Right ventricle myocardium inferior (tissue), 1 donor: ENCODE measurements at places on chromosomes 3 and 15. TPM values are rescaled to one million over a fixed set of nuclear protein-coding genes. Genes with fewer than 3 reads are reported as not detected.

DNA sequence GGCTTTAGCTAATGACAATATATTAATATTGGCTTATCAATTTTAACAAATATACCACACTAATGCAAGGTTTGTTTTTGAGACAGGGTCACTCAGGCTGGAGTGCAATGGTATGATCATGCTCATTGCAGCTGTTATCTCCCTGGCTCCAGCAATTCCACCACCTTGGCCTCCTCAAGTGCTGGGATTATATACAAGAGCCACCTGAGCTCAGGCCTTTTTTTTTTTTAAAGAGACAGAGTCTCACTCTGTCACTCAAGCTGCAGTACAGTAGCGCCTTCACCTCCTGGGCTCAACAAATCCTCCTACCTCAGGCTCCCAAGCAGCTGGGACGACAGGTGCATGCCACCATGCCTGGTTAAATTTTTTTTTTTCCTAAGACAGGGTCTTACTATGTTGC, 11.7 kb downstream of the DLG1 start:
- no peak for DNase-seq

DNA sequence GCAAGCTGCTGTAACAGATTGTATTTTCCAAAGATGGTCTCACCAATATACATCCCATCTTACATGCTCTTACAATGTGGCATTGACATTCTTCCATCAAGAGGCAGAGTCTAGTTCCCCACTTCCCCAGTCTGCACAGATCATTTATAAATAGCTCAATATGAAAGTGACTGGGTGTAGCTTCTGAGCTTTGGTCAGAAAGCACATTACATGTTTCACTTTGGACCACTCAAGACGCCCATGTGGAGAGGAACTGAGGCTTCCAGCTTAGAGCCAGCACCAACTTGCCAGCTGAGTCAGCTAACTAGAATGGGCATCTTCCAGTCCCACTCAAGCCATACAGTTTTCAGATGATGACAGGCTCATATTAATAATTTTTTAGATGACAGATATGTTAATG, 45.5 kb downstream of the GREM1 start:
- no peak for DNase-seq

DNA sequence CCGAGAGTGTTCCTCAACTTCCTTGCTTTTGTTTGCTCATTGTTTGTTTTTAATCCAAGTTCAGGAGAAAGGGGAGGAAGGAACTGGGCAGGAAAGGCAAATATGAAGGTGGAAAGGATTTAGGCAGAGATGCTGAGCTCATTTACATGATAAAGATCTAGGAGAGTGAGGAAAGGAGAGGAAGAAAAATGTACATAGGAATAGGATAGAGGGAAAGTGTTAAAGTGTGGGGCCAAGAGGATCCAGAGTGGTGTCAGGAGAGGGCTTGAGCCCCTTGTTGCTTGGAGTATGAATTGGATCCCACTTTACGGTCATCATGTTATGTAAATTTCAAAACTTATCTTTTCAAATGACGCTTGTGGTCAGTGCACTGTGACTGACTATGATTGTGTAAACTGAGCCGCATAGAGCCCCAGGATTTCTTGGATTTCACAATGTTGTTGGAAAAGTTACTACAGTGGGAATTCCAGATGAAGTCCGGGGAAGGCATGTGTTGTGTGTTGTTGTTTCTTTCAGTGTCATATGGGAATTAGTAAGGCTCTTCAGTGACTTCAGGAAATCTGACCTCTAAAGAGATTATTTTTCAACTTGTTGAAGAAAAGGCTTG, 15.0 kb upstream of the PLD1 start:
- DNase-seq: no peak

- no peak for DNase-seq
Observed at GRCh38 chr3:187064210-187065115, 74.8 kb downstream of the RPL39L start.

DNA sequence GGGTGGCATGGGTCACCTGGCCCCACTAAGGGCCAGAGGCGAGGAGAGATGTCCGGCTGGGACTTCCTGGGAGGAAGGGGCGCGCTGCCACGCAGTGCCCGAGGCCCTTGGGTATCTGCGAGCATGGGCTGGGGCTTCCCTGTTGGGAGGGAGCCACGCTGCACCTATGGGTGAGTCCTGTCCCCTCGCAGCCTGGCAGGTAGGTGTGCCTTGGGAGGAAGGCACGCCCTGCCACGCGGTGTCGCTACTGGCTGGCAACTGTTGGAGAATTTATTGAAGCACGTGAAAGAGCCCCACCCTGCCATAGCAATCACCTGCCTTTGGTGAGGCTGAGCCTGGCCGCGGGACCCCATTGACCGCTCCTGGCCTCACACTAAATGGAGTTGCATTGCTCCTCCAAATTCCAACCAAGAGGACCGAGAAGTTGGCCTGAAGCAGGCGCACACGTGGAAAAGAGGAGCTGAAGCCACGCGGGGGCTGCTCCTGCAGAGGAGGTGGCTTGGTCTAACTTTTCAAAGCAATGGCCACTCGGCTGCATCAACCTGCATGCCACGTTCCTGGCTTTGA, 134.2 kb downstream of the TJP1 start:
- DNase-seq: no peak

GCNT3 gene
- total RNA-seq: not detected

GRCh38 chr3:168053115-168053514, 42.6 kb downstream of the GOLIM4 start:
- DNase-seq: no peak

- no peak for DNase-seq
Observed at GRCh38 chr3:78414261-78414660, 1353.5 kb downstream of the ROBO1 start.

NR2E3 gene
- total RNA-seq: not detected

CCDC33 gene
- not detected for total RNA-seq

- DNase-seq: no peak
Observed at GRCh38 chr3:55296791-55297190, 190.3 kb downstream of the WNT5A start.

SNX1 gene
- 90.7 TPM for total RNA-seq

VEPH1 gene
- total RNA-seq: 0.41 TPM

DNA sequence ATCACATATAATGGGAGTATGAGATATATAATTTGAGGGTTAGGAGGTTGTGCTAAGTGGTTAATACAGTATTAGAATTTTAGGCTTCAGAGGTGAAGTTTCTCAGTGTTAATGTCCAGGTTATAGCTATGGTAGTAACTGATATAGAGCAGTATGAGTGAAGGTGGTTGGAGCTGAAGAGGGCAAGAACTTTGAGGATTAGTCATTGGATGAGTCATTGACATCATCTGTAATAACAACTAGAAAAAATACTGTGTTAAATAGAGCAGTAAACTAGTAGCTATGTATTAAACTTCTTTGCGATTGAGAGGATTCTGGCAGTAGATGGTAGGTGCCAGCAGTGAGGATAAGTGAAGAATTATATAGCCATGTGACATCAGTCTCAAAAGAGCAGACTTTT, 47.5 kb upstream of the EIF3J start:
- DNase-seq: no peak

TJP1 gene
- 111 TPM for total RNA-seq

DNA sequence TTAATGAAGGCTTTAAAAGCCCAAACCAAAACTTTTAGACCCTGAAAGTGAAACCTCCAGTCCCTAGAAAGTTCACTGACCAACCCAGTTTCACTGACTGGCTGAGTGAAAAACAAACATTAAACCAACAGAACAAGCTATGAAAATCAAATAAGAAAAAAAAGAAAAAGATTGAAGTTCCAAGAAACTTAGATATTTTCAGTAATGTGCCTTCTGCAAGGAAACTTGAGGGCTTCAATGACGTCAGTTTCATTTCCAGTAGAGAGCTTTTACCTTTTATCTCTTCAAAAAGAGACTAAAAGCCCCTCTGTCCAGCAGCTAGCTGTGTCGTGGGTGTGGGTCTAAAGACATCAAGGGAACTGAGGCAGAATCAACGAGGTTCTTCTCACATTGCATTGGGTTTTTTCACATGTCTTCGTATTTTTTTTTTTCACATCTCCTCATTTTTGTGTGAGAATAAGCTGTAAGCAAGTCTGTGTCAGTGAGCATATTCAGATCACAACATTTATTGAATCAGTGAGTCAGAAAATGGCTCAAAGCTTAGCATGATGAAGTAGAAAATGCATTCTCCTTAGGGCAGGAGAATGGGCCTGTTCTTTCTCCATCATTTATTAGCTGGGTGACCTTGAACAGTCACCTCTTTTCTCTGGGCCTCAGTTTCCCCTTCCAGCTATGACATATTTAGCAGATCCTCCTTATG, 54.8 kb upstream of the BCL6 start:
- DNase-seq: no peak

DNA sequence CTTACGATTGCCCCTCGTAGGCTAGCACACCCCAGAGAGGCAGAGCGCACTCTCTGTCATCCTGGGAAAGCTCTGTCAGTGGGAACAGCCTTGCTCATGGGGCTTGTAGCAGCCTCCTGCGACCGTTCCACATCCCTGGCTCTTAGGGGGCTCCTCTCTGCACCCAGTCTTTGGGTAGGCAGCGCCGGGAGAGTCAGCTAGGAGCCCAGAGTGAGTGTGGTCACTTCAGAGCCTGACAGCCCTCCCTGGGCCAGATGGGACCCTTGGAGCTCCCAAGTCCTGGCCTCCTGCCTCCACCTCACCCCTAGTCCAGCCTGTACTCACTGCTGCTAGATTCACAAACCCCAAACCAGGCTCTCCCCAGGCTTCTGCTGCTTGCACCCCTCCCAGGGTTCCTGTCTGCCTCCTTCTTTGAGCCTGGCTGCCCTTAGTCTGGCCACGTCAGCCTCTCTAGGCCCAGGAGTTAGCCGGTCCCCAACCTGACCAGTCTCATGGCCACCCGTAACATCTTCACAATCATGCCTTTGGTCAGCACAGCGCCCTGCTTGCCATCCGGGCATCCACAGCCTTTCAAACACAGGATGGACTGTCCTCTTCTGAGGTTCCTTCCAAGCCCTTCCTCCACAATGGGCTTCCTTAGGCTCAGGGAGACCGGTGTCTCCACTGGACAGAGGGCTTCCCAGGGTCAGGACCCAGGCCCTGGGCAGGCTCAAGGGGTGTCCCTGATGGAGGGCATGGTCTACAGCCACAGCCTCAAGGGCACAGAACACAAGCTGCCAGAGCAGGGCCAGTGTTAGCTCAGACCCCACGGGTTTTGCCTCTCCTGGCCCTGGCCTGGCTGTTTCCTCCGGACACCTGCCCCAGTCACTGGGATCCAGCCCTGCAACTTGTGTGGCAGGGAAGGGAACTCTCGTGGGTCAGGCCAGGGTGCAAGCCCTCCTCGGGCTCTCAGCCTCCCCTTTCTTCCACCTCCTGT, 4.6 kb downstream of the ACSBG1 start:
- no peak for DNase-seq

GRCh38 chr3:106611841-106612240, 743.0 kb upstream of the CBLB start:
- DNase-seq: no peak

GRCh38 chr15:101446518-101447167, 42.9 kb downstream of the PCSK6 start:
- DNase-seq: peak; percentile 41

DNA sequence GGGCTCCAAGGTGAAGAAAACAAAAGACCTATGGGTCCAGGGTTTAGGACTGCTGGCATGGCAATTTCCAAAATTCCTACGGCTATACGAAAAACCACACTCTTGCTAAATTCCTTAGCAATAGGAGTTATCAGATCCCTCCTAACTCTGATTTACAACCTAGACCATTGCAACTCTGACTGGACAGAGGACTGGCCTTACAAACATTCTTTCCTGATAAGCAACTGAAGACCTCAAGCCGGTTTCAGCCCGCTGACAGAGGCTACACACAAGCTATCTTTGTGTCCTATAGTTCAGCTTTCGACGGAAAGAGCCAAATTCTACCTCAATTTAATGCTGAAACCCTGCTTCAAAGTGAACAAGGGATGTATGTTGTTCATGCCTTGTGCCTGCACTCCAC, 38.3 kb upstream of the AGBL1 start:
- DNase-seq: no peak

GRCh38 chr3:187274315-187274976, 17.1 kb downstream of the MASP1 start:
- no peak for DNase-seq
